ENCODE measurements at places on chromosomes 1 and 21.

GRCh38 chr1:101136739-101137138, 100.1 kb upstream of the S1PR1 start:
- no peak for DNase-seq

GRCh38 chr1:26949926-26950319, 10.3 kb downstream of the KDF1 start:
- no peak for DNase-seq

- no peak for DNase-seq
Measured at GRCh38 chr1:12734651-12735050, 11.3 kb upstream of the CFAP107 start.

- no peak for DNase-seq
Measured at GRCh38 chr1:6446665-6447015, 19.3 kb downstream of the TNFRSF25 start.

GRCh38 chr1:205225901-205226765, 1.6 kb upstream of the TMCC2 start:
- DNase-seq, result no peak

DNA sequence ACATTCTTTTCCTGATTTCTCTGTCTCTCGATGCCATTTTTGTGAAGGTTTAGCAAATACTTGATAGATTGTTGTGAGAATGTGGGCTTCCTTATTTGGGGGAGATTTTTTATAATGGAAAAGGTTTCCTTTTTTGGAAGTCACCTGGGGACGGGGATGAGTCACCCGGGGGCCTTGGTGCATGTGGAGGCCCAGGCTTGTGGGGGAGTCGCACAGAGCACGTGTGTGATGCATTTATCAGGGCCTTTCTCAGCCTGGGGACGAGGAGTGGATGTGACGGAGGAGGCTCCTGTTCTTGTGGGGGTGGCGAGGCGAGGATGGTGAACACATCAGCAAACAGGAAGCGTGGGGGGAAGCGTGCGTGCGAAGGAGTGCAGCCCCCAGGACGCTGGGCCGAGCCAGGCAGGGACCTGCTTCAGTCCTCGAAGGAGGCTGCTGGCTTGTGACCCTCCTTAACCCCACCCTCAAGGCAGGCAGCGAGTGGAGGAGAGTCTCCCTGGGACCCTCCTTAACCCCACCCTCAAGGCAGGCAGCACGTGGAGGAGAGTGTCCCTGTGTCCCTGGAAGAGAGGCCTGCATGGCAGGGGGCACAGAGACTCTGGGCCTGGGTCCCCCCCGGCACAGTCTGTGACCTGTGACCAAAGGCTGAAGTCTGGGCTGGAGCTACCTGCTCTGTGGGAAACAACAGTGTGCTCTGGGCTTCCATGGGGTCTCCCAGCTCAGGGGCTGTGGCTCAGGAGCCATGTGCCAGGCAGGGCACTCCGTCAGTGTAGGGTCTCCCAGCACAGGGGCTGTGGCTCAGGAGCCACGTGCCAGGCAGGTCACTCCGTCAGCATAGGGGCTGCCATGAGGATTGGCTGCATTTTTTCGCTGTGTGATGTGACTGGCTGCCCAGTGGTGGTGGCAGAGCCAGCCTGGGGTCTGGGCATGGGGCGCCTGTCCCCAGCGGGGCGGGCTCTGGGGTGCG, 57.2 kb downstream of the AGPAT3 start:
- DNase-seq, result no peak

DNA sequence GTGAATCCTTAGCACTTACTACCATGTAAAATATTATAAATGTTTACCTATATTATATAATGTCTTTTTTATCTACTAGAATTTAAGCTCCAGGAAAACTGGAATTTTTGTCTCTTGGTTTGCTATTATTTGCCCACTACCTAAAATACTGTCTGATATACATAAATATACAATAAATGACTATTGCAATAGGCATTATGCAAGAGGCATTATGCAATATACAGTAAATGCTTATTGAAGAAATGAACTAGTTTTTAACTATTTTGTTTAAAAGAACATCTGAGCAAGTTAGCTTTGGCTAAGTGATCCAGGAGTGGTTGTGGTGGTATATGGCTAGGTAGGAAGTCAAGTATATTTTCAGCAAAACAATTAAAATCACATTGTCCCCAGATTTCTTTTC, 640.2 kb upstream of the PKN2 start:
- DNase-seq, result no peak

DNA sequence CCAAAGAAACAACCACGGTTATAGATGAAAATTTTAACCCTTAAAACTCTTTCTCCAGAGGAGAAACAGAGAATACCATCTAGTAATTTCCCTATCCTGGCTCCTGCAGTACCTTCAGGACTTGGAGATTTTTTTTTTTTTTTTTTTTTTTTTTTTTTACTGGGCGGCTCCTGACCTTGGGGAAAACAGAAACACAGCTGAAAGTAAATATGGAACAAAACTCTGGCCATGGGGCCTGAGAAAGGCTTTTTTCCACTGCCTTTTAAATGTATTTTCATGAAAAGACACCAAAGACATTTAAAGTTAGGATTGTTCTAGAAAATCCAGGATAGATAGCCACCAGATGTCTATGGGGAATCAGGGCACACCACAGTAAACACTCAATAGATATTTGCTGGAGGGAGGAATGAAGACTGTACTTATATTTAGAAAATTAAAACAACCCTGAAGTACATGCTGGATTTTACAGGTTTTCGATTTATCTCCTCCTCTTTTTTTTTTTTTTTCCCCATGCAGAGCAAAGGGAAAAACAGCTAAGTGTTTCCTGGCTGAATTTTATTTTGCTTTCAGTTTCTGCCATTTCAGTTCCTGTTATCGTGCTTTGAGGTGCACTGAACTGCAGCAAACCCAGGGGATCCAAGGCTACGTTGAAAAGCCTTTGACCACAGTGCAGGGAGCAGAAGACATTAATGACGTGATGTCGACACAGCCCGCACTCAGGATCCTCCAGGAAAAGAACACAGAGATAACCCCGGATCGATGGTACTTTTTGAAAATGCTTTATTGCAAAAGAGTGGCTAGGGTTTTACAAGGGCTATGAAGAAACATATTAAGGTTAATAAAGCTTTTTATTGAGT, 35.7 kb upstream of the CNN3 start:
- DNase-seq, result peak; percentile 89

DNA sequence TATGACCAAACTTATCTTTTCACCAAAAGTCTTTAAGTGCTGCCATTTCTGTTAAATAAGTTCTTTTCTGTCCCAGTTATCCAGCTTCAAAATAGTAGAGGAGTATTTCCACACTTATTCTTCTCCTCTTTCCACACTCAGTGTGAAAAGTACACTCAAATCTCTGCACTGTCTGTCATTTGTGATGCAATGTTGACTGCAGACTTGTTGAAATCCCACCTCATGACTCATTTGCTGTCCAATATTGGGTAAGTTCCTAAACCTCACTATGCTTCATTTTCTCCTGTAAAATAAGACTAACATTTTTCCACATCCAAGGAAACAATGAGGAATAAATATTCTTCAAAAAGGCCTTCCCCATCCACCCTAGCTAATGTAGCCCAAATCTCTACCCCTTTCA, 17.5 kb downstream of the LRRIQ3 start:
- DNase-seq, result no peak

DNA sequence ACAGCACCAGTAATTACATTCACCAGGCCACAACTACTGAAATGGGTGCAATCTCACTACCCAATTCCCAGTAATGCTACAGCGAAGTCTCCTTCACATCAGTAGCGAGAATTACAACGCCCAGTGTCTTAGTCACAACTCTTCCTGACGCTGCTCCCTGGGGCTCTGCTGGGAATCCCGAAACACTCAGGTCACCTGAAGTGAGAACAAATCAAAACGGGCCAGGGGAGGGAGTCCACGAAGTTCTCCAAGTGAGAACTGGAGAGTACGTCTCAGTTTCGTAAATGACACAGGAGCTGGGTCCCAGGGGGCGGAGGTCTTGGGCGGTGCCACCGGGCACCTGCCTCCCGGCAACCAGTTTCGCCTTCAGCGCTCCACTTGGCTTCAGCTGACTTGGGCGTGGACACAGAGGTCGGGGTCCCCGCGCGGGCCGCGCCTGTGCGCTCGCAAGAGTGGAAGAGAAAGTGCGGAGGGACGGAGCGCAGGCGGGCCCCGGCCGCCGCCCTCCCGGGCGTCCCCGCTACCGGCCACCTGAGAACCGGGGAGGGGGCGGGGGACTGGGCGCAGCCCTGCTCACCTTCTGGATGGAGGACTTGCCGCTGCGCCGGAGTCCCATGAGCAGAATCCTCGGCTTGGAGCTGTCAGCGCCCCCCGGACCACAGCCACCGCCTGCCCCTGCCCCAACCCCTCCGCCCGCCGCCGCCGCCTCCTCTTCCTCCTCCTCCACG, 575 bp downstream of the RRAGC start:
- DNase-seq, result peak; percentile 87

DNA sequence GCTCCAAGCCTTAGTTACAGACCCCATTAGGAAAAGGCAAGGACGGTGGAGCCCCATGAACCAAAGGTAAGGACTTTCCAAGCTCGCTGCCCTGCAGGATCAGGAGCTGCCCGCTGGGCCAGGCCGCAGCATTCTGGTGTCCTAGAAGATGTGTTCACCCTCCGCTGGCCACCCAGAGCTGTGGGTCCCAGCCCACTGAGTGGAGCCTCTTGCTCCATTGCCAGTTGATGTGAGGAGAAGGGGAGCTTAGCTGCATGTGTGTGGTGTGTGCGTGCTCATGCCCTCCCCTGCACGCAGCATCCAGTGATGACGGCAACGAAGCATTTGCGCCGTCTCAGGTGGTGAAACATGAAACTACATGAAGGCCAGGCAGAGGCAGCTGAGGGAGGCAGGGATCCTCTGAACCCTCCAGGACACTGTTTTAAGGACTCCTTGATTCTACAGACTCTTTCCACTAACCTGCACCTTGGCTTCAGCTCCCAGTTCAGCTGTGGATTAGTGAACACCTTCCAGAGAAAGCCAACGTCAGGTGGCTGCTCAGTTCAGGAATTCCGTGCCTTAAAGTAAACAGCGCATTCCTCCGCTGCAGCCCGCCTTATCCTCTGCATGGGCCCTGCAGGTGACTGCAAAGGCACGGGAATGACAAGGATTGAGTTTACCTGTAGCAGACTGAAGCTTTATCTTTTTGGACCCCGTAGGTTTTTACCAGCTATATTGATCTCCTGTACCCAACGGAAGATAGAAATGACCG, 48.7 kb downstream of the SMYD2 start:
- DNase-seq, result no peak

DNA sequence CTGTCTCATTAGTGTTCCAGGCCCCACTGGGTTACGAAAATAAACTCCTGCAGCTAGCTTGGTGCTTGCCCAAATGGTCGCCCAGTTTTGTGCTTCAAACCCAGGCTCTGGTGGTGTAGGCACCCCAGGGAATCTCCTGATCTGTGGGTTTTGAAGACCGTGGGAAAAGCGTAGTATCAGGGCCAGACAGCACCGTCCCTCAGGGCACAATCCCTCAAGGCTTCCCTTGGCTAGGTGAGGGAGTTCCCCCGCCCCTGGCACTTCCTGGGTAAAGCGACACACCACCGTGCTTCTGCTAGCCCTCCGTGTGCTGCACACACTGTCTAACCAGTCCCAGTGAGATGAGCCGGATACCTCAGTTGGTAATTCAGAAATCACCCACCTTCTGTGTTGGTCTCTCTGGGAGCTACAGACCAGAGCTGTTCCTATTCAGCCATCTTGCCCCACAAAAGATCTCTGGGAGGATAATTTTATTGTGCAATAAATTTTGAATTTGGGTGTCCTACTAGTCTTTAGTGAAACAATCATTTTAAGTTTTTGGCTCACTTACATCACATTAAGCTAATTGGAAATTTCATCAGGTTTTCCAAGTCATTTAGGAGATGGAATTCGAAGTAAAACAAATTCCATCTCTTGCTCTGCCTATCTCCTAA, 9.4 kb upstream of the SLC25A24 start:
- no peak for DNase-seq

- DNase-seq, result no peak
Measured at GRCh38 chr1:116506132-116507004, 64.5 kb downstream of the CD58 start.

DNA sequence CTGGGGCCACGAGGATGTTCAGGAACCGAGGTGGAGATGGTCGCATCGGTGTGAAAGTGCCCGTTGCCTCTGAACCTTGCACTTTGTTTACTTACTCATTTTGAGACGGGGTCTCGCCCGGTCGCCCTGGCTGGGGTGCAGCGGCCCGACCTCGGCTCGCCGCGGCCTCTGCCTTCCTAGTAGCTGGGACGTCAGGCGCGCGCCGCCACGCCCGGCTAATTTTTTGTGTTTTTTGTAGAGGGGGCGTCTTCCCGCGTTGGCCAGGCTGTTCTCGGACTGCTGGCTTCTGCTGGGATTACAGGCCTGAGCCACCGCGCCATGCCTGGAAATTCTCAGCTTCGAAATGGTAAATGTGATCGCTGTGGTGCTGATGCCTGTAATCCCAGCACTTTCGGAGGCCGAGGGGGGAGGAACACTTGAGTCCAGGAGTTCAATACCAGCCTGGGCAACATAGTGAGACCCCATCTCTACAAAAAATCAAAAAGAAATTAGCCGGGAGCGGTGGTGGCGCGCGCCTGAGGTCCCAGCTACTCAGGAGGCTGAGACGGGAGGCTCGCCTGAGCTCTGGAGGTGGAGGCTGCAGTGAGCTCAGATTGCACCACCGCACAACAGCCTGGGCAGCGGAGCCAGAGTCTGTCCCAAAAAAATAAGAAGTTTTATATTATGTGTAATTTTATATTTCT, 684 bp upstream of the MRPL20 start:
- DNase-seq, result no peak

DNA sequence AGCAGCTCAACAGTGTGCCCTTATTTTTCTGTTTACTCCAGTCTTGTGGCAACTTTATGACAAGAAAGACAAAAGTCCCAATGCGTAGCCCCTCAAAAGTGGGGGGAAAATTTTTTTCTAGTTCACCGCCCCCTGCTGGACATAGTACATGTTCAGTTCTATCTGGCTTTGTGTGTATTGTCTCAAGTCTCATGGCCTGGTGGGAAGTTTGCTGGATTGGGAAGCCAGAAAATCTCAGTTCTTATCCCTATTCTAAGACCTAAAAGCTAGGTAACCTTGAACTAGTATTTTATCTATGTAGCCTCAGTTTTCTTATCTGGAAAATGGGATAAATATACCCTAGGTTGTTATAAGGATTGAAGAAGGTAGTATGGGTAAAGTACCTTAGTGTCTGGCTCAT, 55.8 kb upstream of the LDLRAP1 start:
- DNase-seq, result no peak

GRCh38 chr21:42852925-42853570, 26.3 kb downstream of the WDR4 start:
- no peak for DNase-seq

- DNase-seq, result no peak
Measured at GRCh38 chr1:203402152-203402551, 51.2 kb upstream of the FMOD start.

Data from Peyer's patch (tissue), 4 donors.